NCI-H446 (cell line): ENCODE measurements at places on chromosomes 4 and X.
A peak's percentile ranks its signal among the peaks of the same experiment; 100 is the strongest.

- DNase-seq, result no peak
These were observed 42.1 kb downstream of the NFKB1 start for GRCh38 chr4:102543030-102543928.

GRCh38 chr4:73653695-73654106, 33.5 kb upstream of the RASSF6 start:
- DNase-seq, result peak; percentile 46

DNA sequence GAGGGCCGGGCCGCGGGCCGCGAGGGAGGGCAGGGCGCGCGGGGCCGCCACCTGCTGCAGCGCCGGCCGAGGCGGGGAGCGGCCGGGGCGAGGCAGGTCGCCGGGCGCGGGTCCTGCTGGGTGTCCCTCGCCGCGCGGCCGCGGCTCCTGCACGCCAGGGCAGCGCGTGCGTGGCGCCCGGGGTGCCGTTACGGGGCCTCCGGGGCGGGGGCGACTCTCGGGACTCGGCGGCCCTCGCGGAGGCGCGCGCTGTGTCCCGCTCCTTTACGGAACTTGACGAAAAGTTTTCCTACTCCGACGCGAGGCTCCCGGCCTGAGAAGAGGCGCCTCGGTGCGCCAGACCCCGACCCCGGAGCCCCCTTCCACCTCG, 329 bp downstream of the TBC1D14 start:
- DNase-seq, result no peak

- DNase-seq, result no peak
These were observed 132.9 kb upstream of the KLF8 start for GRCh38 chrX:56099271-56099670.

GRCh38 chr4:54553001-54553400, 104.8 kb upstream of the KIT start:
- DNase-seq, result no peak

DNA sequence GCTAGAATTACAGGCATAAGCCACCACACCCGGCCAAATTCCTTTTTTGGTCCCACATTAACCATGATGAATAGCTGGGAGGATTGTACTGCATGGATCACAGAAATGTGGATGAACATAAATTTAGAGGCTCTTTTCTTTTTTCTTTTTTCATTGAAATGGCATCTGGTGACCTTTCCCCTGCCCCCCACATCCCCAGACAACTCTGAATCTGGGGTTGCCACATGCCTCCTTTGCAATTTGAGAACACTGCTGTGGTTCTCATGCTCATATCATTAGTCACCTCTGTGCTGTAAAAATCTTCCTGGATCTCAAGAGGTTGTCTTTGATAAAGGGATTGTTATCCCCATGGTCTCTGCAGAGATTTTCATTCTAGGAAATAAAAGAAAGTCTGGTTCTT, 22.8 kb upstream of the FMR1NB start:
- DNase-seq, result no peak

GRCh38 chrX:38991656-38992440, 190.6 kb downstream of the MID1IP1 start:
- DNase-seq, result no peak

GRCh38 chr4:26171941-26172340, 148.9 kb upstream of the RBPJ start:
- DNase-seq, result no peak

DNA sequence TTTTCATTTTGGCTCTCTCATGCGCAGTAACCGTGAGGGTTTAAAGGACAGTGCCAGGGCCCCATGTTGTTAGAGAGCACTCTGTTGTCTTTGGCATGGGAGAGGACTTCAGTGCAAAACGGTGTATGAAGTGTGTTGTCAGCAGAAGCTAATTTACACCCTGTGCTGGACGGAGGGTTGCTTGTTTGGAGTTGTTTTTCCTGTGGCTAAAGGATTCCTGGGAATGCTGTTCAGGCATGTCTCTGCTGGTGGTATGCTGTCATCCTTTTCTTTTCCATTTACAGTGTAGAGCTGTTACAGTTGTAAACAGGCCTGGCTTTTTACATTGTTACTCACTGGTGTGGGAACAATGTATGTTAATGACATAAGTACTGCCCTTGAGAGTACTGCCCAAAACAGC, 206.3 kb downstream of the CBR4 start:
- peak; percentile 63 for DNase-seq

DNA sequence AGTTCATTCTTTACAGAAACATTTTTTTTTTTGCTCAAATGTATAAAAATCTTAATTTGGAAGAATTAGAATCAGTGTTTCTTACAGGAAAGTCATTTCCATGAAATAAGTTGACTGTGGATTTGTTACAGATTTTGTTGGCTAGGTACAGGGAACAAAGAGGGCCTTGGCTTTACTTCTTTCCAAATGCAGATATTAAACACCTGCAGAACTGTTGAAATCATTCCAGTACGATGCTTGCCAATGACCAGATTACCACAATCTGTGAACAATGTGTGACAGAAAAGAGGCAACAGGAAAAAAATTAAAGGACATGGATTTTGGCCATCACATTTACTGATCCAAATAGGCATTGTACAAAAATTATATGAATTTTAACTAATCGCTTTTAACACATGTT, 70.8 kb downstream of the ANXA10 start:
- no peak for DNase-seq

DNA sequence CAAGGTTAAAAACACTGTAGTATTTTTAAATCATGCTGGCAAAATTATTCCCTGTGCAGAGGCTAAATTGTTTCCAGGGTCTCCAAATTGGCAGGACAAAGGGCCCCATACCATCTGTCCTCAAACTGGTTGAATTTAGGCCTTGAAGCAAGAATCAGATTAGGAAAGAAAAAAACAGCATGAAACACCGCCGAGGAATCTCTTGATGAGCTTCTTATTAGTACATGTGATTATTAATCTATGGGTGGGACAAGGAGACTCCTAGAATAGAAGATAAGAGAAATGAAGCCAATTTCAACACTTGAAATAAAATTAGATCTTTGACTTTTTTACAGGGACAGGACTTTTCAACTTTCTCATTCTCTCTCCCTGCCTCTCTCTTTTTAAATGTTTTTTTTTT, 7.1 kb upstream of the CLNK start:
- DNase-seq, result peak; percentile 63

DNA sequence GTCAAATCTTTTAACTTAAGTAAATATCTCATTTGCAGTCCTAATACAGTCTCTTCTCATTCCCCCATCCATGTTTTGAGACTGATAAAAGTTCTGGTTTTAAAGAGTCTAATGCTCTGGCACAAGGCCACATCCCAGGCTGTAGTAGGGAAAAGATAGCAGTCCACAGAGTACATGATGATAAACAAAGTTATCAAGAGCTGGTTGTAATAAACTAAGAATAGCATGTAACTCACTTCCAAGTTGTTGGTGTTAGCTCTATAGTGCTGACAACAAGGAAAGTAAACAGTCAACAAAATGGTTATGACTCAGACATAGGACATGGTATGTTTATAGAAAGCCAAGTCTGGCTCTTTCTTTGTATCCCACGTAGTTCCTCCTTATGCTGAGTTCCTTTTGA, 21.8 kb upstream of the AREG start:
- DNase-seq, result no peak

GRCh38 chr4:168621806-168622589, 125.1 kb downstream of the PALLD start:
- no peak for DNase-seq

- no peak for DNase-seq
These were observed 48.3 kb downstream of the MAP7D3 start for GRCh38 chrX:136202889-136203288.

- no peak for DNase-seq
These were observed 30.0 kb downstream of the HTN1 start for GRCh38 chr4:70080205-70080604.
